Testis (tissue), 5 donors: ENCODE measurements at places on chromosomes 2 and 18. TPM values are rescaled to one million over a fixed set of nuclear protein-coding genes. Genes with fewer than 3 reads are reported as not detected.

Gene RFX8
- 1.8 TPM for total RNA-seq

Gene CHRND
- total RNA-seq = 0.56 TPM

DNA sequence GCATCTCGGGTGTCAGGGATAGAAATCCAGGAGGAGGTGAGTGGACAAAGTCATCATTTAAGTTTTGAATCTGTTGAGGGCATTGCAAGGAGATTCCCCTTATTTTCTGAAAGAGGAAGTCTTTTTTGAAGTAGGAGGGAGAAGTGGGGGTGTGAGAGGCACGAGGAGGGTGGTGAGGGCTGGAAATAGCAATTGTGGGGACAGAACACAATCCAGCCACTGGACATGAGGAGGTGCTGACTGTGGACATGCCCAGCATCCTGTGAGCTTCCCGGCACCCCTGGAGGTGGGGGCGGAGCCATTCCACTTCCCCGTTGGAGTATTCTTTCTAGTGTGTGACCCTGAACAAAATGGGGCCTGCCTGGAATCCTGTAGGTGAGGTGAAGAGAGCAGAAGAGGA, 310.7 kb upstream of the EPAS1 start:
- no peak overlapping the region for H3K4me3 ChIP-seq
- H3K27me3 ChIP-seq = no peaks in the 10 kb centered on the region
- no peaks in the 10 kb centered on the region for H3K36me3 ChIP-seq
- H3K4me1 ChIP-seq = peaks cover 3% of the 10 kb centered on the region
- DNase-seq = no peak

DNA sequence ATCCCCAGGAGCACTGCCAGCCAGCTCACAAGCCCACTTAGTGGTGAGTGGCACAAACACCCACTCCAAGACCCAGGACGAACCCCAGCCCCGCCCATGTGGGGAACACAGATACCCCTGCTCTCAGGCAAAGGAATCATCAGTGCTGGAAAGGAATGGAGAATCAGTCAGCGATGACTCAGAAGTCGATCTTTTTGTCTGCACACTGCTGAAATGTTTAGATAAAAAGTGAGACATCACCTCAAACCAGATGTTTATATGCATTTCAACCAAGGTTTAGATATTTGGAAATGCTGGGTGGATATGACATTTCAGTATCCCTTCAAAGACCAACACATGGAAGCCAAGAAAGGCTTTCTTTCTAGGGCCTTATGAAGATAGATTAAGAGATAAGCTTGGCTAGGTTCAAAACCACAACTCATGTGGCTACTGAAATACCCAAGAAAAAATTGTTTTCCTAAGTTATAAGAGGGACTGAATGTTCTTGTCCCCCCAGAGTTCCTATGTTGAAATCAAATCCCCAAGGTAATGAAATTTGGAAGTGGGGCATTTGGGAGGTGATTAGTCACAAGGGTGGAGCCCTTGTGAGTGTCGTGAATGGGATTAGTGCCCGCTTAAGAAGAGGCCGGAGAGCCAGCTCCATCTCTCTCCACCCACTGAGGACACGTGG, 43.7 kb downstream of the POU3F3 start:
- DNase-seq = no peak
- H3K4me1 ChIP-seq = no peaks in the 10 kb centered on the region
- H3K4me3 ChIP-seq = no peak overlapping the region
- no peaks in the 10 kb centered on the region for H3K27me3 ChIP-seq
- H3K27ac ChIP-seq = no peak overlapping the region
- no peaks in the 10 kb centered on the region for H3K36me3 ChIP-seq

GRCh38 chr18:62759704-62760402, 44.5 kb downstream of the PHLPP1 start:
- H3K27ac ChIP-seq = no peak overlapping the region
- H3K36me3 ChIP-seq = no peaks in the 10 kb centered on the region
- H3K4me1 ChIP-seq = no peaks in the 10 kb centered on the region
- H3K27me3 ChIP-seq = no peaks in the 10 kb centered on the region
- no peak overlapping the region for H3K4me3 ChIP-seq
- DNase-seq = no peak

Gene ERFE
- 23.1 TPM for total RNA-seq

- no peaks in the 10 kb centered on the region for H3K27me3 ChIP-seq
- DNase-seq = no peak
Measured at GRCh38 chr18:12282442-12283039, 25.5 kb upstream of the TUBB6 start.

DNA sequence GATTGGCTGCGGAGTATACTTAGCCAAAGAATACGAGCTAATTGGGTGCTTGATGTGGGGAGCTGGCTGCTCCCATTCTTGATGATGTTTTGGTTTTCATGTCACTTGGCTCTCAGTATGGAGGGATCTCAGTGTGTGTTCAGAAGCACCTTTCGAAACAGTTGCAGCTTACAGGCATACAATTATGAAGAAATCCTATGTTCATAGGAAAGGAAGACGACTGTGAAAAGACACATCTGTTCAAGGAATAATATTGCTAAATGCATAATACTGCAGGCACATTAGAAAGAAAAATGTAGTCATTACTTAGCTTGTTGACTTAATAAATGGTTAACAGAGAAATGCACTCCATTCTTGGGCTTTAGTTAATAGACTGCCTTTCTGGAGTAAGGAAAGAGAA, 4.1 kb downstream of the LRRC30 start:
- H3K27me3 ChIP-seq = no peaks in the 10 kb centered on the region
- H3K27ac ChIP-seq = no peak overlapping the region
- DNase-seq = no peak
- H3K4me1 ChIP-seq = peaks cover 4% of the 10 kb centered on the region
- H3K4me3 ChIP-seq = no peak overlapping the region
- no peaks in the 10 kb centered on the region for H3K36me3 ChIP-seq

Gene LRATD1
- 94.5 TPM for total RNA-seq

- DNase-seq = no peak
- H3K27me3 ChIP-seq = no peaks in the 10 kb centered on the region
- no peak overlapping the region for H3K4me3 ChIP-seq
- no peak overlapping the region for H3K27ac ChIP-seq
- no peaks in the 10 kb centered on the region for H3K4me1 ChIP-seq
- H3K36me3 ChIP-seq = no peaks in the 10 kb centered on the region
Measured at GRCh38 chr2:129491308-129491707, 488.2 kb upstream of the RAB6C start.

Gene PCGF1
- 17.0 TPM for total RNA-seq

Gene IL36A
- total RNA-seq = not detected

- DNase-seq = no peak
- H3K36me3 ChIP-seq = no peaks in the 10 kb centered on the region
- no peak overlapping the region for H3K4me3 ChIP-seq
- H3K4me1 ChIP-seq = no peaks in the 10 kb centered on the region
- H3K27me3 ChIP-seq = no peaks in the 10 kb centered on the region
Measured at GRCh38 chr2:10167316-10167715, 44.8 kb downstream of the RRM2 start.

GRCh38 chr2:191961556-191961955, 114.7 kb upstream of the CAVIN2 start:
- H3K4me1 ChIP-seq = no peaks in the 10 kb centered on the region
- no peak for DNase-seq
- H3K27me3 ChIP-seq = no peaks in the 10 kb centered on the region
- H3K4me3 ChIP-seq = no peak overlapping the region
- H3K36me3 ChIP-seq = no peaks in the 10 kb centered on the region
- no peak overlapping the region for H3K27ac ChIP-seq

GRCh38 chr2:172896661-172897081, 161.0 kb downstream of the RAPGEF4 start:
- H3K27ac ChIP-seq = no peak overlapping the region
- H3K4me3 ChIP-seq = no peak overlapping the region
- no peaks in the 10 kb centered on the region for H3K27me3 ChIP-seq
- no peaks in the 10 kb centered on the region for H3K36me3 ChIP-seq
- no peak for DNase-seq

- peaks cover 9% of the 10 kb centered on the region for H3K4me1 ChIP-seq
- no peak for DNase-seq
- H3K36me3 ChIP-seq = no peaks in the 10 kb centered on the region
Measured at GRCh38 chr2:216119986-216120385, 10.8 kb downstream of the XRCC5 start.

DNA sequence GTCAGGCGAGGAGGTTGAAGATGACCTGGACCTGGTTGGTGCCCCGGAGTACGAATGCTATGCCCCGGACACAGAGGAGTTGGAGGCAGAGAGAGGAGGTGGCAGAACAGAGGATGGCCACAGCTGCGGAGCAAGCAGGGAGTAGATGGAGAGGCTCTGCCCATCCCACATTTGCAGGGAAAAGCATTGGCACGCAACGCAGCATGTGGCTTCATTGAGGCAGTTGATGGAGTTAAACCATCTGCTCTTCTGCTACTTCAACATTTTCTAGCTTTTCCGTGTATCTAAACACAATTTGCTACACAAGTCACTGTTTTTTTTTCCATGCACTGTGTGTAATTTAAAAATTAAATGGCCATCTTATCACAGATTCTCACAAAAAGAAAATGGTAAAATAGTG, 11.8 kb downstream of the RBFA start:
- H3K27ac ChIP-seq = no peak overlapping the region
- H3K36me3 ChIP-seq = no peaks in the 10 kb centered on the region
- no peak overlapping the region for H3K4me3 ChIP-seq
- H3K27me3 ChIP-seq = no peaks in the 10 kb centered on the region
- no peak for DNase-seq

DNA sequence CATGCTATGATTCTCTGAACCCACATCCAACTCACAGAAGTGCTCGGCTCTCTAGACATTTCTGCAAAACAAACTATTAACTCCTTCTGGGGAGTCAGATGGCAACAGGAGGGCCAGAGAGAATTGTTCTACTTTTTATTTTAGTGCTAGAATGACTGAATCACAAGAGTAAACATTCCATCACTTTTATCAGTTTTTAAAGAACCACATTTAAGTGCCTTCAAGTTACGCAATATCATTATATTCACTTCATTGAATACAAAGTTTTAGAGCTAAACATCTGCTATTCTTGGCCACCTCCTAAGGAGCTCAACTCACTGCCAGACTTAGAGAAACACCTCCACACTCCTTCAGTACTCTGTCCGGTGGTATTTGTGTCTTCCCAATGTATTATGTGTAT, 22.4 kb downstream of the B4GALT6 start:
- H3K4me1 ChIP-seq = no peaks in the 10 kb centered on the region
- no peaks in the 10 kb centered on the region for H3K27me3 ChIP-seq
- H3K4me3 ChIP-seq = no peak overlapping the region
- no peak for DNase-seq
- no peak overlapping the region for H3K27ac ChIP-seq

DNA sequence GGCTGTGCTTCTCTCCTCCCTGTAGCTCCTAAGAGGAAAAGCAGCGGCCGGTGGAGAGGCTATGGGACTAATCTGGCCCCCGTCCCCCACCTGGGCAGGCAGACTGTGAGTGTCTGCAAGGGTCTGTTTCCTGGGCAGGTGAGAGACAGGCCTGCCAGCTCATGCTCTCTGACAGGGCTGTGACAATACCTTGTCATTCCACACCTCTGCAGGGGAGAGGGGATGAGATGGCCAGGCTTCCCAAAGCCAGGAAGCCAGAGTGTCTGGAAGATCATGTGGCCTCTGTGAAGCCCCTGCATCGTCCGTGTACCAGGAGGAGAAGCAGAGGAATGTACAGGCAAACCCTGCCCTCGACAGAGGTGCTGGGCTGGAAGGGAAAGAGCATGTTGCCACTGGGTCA, 142.5 kb upstream of the GATA6 start:
- H3K4me3 ChIP-seq = no peak overlapping the region
- H3K27ac ChIP-seq = no peak overlapping the region
- no peaks in the 10 kb centered on the region for H3K36me3 ChIP-seq
- H3K27me3 ChIP-seq = no peaks in the 10 kb centered on the region
- no peak for DNase-seq
- peaks cover 13% of the 10 kb centered on the region for H3K4me1 ChIP-seq

DNA sequence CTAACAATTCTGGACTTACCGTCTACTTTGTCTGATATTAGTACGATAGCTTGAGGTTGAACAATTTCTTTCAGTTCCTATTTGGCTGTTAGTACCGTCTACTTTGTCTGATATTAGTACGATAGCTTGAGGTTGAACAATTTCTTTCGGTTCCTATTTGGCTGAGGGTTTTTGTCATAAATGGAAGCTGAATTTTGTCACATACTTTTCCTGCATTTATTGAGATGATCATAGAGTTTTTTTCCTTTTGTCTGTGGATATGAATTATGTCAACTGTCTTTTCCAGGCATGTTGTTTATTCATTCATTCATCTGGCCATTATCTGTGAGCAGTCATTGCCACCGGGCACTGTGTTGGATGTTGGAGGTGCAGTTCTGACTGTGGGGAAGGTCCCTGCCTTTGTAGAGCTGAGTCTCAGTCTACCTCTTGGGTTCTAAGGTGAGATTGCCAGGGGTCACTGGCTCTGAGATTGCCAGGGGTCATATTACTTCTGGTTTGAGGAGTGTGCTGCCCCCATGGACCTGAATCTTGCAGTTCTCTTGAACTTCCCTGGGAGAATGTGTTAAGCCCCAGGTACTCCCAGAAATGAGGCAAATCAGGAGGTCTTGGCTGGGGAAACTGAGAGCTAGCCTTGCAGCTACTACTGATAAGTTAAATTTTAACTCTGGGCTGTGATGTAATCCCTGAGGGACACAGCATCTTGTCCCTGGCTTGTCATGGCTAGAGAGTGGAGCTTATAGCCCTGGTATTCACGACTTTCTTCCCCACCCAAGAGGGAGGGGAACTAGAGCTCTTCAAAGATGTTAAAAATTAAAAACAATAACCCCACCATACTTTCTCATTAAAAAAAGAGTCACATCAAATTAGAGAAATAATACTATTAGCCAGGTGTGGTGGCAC, 89.1 kb upstream of the MBOAT2 start:
- H3K4me3 ChIP-seq = no peak overlapping the region
- DNase-seq = no peak
- H3K27me3 ChIP-seq = no peaks in the 10 kb centered on the region
- H3K27ac ChIP-seq = no peak overlapping the region

DNA sequence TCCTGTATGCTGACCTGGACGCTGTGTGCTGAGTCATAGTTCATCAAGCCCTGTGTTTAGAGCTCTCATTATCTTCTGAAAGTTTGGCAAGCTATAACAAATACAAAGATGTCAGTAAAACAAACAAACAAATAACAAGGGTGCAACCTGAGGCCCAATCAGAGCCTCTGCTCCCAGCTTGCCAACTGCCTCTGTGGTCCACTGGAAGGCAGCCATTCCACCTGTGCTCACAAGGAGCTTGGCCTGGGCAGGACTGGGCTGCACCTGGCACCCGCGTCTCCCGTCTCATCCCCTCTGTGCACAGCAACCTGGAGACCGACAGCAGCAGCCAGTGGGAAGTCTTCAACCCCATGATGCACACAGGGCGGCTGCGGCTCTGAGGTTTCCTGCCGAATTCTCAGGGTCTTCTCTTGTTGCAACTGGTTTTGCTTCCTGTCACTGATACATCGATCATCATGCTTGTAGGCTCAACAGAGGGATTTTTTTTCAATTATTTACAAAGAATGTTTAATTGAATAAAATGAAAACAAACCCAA, 97.8 kb downstream of the TMEM18 start:
- H3K36me3 ChIP-seq = no peaks in the 10 kb centered on the region
- no peaks in the 10 kb centered on the region for H3K27me3 ChIP-seq
- H3K4me1 ChIP-seq = no peaks in the 10 kb centered on the region

- no peaks in the 10 kb centered on the region for H3K36me3 ChIP-seq
- H3K27me3 ChIP-seq = no peaks in the 10 kb centered on the region
- H3K4me1 ChIP-seq = peaks cover 6% of the 10 kb centered on the region
Measured at GRCh38 chr2:12087175-12087574, 340.7 kb downstream of the LPIN1 start.
